ENCODE measurements at places on chromosomes 5 and 9.

- no peak for DNase-seq
These were observed 115.3 kb downstream of the CD180 start for GRCh38 chr5:67081261-67081660.

DNA sequence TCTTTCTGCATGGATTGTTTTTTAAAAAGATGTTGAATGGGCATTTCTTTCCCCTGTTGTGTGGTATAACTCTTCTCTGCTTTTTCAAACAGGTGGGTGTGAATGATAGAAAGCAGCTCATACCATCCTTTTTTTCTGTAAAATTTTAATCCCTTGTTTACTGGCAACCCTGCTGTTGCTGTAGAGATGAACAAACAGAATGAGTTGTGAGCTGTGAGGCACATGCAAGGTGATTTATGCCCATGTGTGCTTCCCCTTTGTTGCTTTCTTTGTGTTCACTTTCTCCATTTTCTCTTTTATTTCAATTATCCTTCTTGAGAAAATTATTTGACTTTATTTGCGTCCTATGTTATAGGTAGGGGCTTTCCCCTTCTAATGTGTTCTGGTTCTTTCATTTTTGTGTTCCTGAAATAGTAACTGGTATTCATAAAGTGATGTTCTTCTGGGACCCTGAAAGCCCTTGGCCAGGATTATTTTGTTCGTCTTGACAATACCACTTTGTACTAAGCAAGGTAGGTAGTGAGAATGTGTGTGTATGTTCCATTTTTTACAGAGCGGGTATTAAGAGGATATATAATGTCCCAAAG is 79.9 kb downstream of the AOPEP start:
- no peak for DNase-seq

DNA sequence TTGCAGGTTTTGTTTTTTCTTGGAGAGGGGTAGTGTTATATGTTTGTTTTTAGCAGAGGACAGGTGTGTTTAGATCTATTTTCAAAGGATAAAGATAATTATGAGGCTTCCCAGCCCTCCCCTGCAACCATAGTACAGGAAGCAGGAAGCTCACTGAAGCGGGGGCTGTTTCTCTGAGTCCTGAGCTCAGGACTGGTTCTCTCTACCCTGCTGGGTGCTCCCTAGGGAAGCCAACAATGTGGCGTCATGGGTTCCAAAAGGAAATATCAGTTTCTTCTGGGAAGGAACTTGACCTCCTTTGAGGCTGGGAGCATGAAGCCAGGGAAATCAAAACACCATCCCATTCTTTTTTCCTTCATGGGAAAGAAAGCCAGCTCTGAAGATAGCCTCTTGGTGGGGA is 62.2 kb downstream of the RAD23B start:
- DNase-seq = no peak

DNA sequence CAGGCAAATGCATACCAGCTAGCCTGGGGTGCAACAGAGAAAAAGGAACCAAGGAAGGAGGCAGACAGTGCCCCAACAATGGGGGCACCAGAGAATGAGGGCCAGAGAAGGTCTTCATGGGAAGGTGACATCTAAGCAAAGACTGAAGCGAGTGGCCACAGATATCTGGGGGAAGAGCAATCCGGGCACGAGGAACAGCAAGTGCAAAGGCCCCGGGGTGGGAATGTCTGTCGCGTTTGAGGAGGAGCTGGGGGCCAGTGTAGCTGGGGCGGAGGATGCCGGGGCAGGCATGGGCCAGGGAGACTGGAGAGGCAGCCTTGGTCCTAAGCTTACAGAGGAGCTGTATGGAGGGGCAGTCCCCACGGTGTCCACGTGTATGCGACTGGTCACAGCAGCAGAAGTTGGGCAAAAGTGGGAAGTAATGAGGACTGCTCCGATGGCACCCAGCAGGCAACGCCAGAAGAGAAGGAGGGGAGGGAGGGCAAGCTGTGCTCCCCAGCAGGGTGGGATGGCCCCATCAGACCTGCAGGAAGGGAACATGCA is 19.1 kb downstream of the EEIG1 start:
- DNase-seq = peak; percentile 49

- peak; percentile 82 for DNase-seq
These were observed 19.2 kb upstream of the CD180 start for GRCh38 chr5:67215519-67216471.

Data from mucosa of descending colon (tissue), 3 donors.